ENCODE measurements at places on chromosomes 12 and 14. TPM values are rescaled to one million over a fixed set of nuclear protein-coding genes. Genes with fewer than 3 reads are reported as not detected.

The PCNX1 gene
- total RNA-seq, result 130 TPM

The SRRM4 gene
- total RNA-seq, result 11.8 TPM

GRCh38 chr12:3753544-3754284 lies 805 bp upstream of the CRACR2A start:
- DNase-seq, result no peak

DNA sequence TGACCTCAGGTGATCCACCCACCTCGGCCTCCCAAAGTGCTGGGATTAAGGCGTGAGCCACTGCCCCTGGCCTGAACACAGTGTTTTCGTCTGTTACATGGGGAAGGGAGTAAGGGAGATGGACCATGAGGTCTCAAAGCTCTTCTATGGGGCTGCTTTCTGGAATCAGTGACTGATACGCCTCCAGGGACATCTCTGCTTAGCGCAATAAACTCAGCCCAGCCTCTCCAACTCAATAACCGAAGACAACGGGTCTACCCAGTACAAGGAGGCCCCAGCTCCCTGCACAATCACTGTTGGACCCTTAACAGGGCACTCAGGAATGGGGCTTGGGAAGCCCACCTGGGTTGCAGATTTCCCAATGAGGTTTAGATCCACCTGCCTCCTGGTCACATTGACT lies 42.6 kb upstream of the CHGA start:
- DNase-seq, result no peak

DNA sequence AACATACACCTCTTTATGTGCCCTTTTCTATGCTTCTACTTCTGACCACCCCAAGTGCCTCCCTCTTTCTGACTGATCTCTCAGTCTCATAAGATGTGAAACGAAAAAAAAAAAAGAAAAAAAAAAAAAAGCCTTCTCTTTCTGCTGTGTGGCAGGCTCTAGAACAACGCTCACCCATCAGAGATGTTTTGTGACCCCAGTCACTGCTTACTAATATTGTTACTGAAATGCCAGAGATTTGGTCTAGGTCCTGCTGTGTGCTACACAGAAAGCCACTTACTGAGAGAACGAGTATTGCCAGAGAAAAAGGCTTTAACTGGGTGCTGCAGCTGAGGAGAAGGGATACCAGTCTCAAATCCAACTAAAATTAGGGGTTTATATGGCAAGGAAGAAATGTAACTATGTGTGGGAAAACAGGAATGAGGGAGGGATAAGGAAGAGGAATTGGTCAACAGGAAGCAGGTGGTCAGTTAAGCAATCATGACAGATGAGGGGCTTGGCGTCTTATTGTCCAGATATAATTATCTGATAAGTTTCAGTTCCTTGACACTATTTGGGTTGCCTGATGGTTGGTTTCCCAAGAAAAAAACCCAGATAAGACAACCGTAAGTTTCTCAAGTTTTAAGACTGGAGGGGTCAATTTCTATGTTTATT lies 149.0 kb downstream of the NAV3 start:
- no peak for DNase-seq

DNA sequence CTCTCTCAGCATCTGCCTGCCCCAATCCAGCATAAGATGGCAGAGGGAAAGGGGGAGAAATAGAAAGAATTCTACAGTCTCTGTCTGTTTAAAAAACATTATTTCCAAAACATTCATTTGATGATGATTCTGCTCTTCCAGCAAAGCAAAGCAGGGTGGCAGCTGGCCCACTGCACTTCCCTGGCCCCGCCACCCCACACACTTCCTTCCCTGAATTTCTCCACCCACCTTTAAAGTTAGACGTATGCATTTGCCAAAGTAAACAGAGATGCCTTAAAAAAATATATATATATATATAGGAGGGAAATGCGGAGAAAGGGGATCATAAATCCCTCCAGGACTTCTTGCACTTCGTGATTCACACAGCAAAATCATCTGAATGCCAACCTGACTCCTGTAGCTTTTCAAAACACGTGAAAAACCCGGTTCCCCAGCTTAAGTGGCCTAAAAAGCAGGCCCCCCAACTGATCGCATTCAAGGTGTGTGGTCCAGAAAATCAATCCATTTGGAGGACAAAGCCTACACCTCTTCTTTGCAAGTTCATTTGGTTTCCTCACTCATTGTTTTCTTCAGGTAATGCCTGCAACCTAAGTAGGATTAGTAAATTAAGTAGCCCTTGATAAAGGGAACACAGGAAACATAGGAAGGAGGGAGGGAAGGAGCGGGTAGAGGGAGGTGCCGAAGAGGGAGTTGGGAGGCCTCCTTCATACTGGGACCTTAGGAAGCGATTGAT lies 68.8 kb downstream of the LLPH start:
- DNase-seq, result no peak

All from cerebellum (tissue), 4 donors.